Tongue (tissue), 3 donors: ENCODE measurements at places on chromosomes 4 and X. TPM values are rescaled to one million over a fixed set of nuclear protein-coding genes. Genes with fewer than 3 reads are reported as not detected.
A peak's percentile ranks its signal among the peaks of the same experiment; 100 is the strongest.

The MAB21L2 gene
- 0.10 TPM for total RNA-seq

DNA sequence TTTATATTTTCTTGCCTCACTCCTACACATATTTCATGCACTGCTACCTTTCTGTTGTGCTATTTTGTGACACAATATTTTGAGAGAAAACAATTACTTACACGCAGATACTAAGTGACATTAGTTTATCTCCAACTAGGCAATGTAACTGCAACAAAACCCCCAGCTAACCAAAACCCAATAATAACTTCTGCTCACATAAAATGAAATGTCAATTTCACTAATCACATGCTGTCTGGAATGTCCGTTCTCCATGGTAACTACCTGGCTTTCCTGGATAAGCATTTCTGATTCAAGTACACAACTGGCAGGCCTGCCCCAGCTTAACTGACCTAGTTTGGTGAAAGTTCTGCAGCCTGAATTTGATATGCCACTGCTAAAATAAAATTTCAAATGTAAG, 313.5 kb downstream of the TMA16 start:
- no peak for DNase-seq

GRCh38 chrX:10884246-10884645, 226.9 kb upstream of the HCCS start:
- no peak for DNase-seq

GRCh38 chr4:69727926-69728325, 32.5 kb downstream of the SULT1B1 start:
- DNase-seq, result peak; percentile 24

DNA sequence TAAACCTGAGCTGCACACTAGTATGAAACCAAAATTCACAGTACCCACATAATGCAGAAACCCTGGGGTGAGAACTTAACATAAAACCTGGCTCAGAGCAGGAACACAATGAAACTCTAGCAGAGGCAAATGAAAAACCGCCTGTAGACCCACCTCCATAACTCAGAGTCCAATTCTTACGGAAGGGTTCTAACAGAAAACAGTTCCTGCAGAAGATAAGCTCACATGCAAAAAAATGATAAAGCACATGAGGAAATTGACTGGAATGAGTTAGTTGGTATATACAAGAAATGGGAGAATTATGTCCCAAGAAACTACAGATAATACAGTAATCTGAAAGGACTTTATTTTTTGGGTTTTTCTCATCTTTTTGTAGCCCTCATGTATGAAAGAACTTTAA, 14.7 kb downstream of the RTL9 start:
- DNase-seq, result no peak

DNA sequence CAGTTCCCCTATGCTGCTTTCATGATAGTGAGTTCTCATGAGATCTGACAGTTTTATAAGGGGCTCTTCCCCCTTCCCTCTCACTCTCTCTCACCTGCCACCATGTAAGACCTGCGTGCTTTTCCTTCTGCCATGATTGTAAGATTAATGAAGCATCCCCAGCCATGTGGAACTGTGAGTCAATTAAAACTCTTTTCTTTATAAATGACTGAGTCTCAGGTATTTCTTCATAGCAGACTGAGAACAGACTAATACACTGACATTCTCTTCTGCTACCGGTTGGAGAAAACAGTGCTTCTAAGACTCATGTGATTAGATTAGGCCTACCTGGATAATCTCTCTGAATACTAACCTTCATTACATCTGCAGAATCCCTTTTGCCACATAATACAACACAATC, 45.4 kb upstream of the TRPC5OS start:
- no peak for DNase-seq

The PAGE2 gene
- total RNA-seq, result not detected

DNA sequence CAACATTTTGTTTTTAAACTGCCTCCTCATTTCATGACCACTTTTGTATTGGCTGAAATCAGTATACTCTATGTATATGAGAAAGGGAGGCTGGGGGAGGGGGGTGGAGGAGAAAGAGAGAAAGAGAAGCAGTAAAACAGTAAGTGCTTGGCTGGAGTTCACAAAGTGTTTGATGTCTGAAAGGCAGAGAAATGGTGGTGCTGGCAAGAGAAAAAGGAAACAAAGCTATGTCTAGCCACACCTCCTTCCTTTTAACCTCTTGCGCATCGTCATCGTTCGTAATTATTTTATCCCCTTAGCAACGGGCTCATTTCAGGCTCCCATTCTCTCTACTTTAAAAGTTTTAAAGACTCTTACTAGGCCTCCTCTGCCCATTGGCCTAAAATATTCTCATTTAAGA, 25.6 kb downstream of the RPA4 start:
- no peak for DNase-seq

The GAB1 gene
- 49.6 TPM for total RNA-seq

The OTUD6A gene
- total RNA-seq, result not detected

DNA sequence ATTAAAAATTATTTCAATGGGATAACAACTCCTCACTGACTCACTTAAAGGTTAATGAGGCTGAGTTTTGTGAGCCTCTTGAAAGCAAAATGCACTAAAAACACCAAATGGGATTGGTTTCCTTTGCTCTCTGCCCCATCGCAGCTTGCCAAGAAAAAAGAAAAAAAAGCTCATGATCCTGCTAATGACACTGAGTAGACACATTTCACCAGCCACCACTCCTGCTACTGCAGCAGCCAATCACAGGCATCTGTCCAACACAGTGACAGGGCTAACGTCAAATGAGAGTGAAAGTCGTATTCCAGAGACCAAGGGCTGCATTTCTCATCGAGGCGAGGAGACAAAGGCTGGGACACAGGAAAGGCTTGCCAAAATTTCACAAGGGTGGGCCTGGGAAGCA, 5.2 kb downstream of the APBB2 start:
- no peak for DNase-seq

DNA sequence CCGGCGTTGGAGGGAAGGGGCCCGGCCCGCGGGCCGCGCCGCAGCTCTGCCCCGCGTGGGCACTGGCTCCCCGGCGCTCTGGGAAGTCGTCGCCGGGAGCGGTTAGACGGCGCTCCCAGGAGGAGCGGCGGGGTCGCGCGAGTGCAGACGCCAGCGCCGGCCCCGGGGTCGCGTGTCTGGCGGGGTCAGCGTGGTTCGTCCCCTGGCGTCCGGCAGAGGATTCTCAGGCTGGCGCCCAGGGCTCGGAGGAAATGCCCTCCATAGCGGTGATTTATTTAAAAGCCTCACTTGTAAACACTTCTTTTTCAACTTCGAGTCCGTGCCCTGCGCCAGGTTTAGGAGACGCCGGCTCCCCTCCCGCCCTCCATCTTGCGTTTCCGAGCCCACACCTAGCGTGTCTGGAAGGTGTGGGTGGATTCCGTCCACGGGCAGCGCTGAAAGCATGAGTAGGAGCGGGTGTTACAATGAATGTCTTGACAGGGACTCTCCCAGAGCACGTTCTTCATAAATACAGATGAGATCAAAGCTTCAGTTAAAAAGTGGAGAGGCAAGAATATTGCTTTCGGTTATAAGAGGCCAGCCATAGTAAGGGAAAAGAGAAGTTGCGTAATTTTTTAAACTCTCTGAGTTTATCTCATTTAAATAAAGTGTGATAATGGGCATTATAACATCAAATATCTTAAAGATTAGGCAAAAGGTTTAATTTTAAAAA, 692 bp downstream of the FAM241A start:
- DNase-seq, result peak; percentile 56

- DNase-seq, result no peak
These were observed 3.6 kb downstream of the USP46 start for GRCh38 chr4:52655506-52655905.

- DNase-seq, result no peak
These were observed 1.6 kb upstream of the ARHGAP10 start for GRCh38 chr4:147730333-147730732.

GRCh38 chr4:141638230-141638629, 1.8 kb downstream of the IL15 start:
- no peak for DNase-seq

The TRAM1L1 gene
- total RNA-seq, result 5.8 TPM

DNA sequence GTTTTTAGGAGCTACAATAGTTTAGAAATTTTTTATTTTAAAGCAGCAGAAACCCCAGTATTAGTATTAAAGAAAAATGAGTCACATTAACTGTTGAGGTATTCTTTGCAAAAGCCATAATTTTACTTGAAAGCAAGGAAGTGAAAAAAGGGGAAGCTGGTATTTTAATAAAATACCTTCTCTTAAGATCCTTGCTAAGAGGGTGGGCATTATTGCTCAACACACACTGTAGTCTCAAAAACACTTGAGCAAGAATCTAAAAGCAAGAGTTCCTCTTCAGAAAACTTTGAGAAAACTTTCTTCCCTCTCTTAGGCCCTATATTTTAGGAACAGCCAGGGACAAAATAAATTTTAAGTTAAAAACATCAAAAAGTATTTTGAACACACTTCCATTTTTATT, 259.4 kb upstream of the DIAPH2 start:
- no peak for DNase-seq

The IL13RA2 gene
- total RNA-seq, result 1.6 TPM

The DTHD1 gene
- 0.51 TPM for total RNA-seq

DNA sequence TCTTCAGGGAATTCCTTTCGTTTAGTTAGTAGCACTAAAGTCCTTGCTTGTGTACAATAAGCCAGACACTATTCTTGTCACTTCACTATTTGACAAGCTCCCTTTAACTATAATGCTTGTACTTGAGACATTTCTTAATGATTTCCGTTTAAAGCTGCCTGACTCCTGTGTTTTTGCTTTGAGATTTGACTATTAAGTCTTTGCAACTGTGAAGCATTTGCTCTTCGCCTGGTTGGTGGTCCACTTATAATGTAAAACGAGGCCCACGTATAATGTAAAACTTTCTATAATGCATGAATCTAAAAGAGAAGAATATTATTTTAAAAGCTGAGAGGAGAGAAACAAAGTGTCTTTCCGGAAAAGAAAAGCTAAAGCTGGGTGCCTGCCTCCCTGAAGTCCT, 204.1 kb upstream of the FAM47C start:
- no peak for DNase-seq

DNA sequence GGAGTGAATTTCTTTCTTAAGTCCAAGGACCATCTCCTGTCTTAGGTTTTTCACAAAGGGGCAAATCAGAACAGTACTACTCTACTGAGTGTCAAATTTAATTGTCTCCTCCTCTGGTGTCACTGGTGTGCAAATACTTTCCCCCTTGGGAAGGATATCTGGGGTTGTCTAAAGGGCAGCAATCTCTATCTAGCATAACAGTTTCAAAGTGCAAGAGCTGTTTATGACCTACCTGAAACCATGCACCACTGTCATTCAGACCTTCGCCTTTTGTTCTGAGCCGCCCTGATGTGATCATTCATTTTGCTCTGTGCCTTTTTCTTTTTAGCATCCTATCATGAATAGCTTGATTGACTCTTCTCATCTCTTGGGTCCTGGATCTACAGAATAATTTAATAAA, 39.3 kb downstream of the IL1RAPL1 start:
- no peak for DNase-seq

The MAP3K15 gene
- 0.41 TPM for total RNA-seq

The RPS6KA6 gene
- 10.3 TPM for total RNA-seq

DNA sequence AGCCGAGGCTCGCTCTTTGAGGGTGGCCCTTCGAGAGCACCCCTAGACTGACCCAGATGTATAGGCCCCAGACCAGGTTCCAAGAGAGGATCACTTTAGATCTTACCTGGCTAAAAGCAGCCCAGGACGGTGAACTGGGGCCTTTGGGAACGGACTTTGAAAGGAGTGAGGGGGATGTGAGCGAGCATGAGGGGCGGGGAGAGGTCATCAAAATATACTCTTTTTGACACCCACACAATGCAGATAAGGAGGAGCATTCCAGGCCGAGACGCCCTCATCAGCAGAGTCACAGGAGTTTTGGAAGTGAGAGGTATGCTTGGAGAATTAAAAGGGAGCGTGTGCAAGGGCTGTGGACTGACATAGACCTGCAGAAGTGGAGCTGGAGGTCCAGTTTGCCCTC, 528 bp downstream of the NSDHL start:
- no peak for DNase-seq

DNA sequence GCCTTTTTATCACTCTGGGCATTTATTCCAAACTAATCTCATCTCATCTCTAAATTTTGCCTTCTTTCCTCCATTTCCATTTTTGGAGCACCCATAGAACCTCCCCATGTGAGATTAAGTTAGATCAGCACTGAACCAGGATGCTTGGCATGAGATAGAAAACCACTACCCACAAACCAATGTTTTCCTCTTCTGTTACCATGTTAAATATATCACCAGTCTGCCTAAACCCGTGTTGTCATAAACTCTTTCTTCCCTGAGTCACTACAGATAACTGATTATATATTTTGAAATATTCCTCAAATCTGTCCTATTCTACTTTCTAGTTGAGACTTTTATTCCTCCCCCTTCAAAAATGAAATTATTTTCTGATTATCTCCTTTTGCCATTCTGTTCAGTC, 37.6 kb downstream of the GABRB1 start:
- no peak for DNase-seq

DNA sequence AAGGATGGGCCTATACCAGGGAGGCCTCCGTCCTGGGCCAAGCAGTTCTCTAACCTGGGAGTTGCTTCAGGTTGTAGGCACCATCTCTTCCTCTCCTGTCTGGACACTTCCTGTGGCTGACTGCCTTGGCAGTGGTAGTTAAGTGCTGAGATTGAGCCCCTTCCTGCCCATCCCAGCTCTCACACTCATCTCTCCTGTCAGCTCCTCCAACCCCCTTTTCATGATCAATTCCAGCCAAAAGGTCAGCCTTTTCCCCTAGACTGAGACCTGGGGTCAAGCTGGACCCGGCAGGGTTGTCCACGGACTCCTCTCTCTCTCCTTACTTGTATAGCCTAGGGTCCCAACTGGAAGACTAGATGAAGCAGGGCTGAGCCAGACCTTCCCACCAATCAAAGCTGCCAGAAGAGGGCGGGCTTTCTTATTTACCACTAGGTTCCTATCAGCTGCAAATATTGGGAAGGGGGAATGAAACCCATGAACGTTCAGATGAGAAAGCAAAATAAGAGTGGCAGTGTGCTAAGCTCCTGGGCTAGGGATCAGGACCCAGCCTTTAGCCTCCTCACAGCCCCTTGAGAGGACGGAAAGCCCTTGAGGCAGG, 34.5 kb downstream of the KDM5C start:
- no peak for DNase-seq

The DOK7 gene
- total RNA-seq, result 30.9 TPM

The AKAP4 gene
- total RNA-seq, result 0.10 TPM

DNA sequence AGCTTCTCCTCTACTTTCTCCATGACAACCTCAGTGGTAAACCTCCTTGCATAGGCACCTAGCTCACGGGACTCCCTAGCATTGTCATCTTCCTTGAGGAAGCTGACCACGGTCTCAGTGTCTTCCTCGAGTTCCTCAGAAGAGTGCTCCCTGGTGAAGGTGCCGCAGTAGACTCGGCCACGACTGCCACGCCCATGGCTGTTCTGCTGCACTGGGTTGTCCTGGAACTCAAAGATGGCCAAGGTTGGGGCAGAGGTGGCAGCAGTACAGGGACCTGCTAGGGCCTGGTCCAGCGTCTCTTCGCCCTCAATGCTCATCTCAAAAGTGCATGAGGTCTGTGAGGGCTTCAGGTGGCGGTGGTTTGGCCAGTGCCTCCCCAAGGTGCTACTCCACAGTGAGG, 147.9 kb upstream of the ARHGEF9 start:
- DNase-seq, result no peak

GRCh38 chrX:110000000-110000399, 2.9 kb upstream of the TMEM164 start:
- DNase-seq, result no peak
